ENCODE measurements at places on chromosomes 4 and X.
A peak's percentile ranks its signal among the peaks of the same experiment; 100 is the strongest.

DNA sequence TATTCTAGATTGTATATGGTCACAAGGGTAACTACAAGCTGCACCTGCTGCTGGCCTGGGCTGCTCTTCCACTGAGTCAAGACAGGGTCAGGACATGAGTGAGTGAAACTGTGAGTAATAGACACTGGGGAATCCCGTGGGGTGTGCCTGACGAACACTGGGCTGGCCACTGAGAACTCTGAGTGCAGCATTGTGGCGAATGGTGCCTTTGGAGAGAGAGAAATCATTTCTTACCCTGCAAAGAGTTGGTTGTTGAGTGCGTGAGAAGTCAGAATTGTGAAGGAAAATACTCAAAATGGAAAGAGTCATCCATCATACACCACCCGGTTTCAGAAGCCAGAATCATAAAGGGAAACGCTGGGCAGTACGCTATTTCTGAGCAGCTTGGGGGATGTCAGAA is 43.1 kb upstream of the LSM6 start:
- DNase-seq = no peak

GRCh38 chr4:129328162-129328561 is 232.2 kb downstream of the C4orf33 start:
- no peak for DNase-seq

- DNase-seq = no peak
These were observed 501.0 kb downstream of the PPARGC1A start for GRCh38 chr4:23388699-23389395.

GRCh38 chr4:68272380-68272779 is 26.9 kb upstream of the TMPRSS11B start:
- no peak for DNase-seq

GRCh38 chr4:124123181-124123580 is 589.4 kb downstream of the ANKRD50 start:
- DNase-seq = no peak

- DNase-seq = no peak
These were observed 6.4 kb downstream of the SYP start for GRCh38 chrX:49193542-49193964.

DNA sequence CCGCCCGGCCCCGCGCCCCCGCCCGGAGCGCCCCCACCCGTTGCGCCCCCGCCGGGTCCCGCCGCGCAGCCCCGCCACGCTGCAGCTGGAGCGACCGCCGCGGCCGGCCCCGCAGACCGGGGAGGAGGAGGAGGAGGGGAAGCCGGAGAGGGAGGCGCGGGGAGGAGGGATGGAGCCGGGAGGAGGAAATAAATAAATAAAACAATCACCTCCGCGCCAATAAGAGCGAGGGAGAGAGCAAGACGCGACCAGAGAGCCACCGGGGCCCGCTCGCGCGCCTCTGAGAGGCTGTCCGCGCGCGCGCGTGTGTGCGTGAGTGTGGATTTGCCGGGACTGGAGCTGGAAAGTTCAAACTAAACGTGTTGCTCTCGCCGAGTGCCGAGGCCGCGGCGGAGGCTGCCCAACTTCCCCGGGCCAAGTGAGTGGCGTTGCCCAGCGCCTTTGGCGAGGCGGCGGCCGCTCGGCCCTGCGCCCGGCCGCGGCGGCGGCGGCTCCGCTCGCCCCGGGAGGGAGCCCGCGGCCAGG is 2184.4 kb upstream of the TENM3 start:
- no peak for DNase-seq

GRCh38 chr4:65617416-65617815 is 52.9 kb downstream of the EPHA5 start:
- DNase-seq = no peak

DNA sequence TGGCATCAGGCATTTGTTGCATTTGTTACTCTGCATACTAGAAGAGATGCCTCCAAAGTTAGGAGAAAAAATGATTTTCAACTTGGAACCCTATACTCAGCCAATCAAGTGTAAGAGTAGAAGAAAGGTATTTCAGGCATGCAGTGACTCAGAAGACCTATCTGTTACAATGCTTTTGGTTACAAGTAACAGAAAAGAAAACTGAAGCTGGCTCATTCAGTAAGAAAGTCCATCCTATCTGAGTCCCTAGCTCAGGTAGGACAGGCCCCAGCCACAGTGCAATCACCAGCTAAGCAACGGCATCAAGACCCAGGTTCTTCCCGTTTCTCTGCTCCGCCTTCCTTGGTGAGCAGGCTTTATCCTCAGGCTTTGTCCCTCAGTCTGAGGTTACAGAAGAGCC is 23.3 kb downstream of the MECP2 start:
- no peak for DNase-seq

- no peak for DNase-seq
These were observed 55.3 kb upstream of the CXorf51B start for GRCh38 chrX:146754268-146754667.

GRCh38 chr4:37827030-37827685 is 672 bp downstream of the PGM2 start:
- DNase-seq = no peak

- no peak for DNase-seq
These were observed 33.1 kb downstream of the TET2 start for GRCh38 chr4:105179539-105180401.

GRCh38 chrX:111336141-111336540 is 65.9 kb upstream of the CAPN6 start:
- DNase-seq = no peak

DNA sequence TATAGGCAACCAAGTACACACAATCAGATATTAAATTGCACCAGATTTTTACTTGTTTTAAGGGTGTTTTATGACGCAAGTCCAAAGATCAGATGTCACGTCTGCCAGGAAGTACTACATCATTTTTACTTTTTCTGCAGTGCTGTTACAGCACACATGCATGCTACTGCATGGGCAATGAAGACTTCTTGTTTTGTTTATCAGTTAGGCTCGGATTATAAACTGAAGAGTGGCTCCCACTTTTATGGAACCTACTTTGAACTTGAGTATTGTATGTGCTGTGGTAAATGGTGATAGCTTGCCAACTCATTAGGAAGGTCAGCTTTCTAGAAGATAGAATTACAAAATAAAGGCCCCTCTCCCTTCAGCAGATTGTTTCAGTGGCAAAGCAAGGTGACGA is 131.6 kb downstream of the CEP135 start:
- no peak for DNase-seq

DNA sequence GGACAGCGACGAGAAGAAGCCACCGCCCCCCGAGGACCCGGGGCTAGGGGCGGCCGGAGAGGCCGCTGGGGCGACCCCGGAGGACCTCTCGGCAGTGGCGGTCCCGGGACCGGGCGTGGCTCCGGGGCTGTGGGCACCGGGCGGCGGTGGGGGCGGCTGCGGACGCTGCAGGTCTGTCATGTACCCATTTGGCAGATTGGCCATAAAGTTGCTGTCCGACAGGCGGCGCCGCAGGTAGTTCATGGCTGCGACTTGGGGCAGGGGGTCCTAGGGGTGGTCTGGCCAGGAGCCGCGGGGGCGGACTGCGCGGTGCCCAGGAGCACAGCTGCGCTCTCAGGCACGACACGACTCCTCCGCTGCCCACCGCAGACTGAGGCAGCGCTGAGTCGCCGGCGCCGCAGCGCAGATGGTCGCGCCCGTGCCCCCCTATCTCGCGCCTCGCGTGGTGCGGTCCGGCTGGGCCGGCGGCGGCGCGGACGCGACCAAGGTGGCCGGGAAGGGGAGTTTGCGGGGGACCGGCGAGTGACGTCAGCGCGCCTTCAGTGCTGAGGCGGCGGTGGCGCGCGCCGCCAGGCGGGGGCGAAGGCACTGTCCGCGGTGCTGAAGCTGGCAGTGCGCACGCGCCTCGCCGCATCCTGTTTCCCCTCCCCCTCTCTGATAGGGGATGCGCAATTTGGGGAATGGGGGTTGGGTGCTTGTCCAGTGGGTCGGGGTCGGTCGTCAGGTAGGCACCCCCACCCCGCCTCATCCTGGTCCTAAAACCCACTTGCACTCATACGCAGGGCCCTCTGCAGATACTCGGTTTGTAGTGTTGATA is at the start of gene SYN1:
Gene SYN1 (minus strand): TSS at position 372 of the 817 bp plus-strand sequence. CDS start 129 bp downstream, at position 243.
- peak; percentile 86 for DNase-seq

Data from left cardiac atrium (tissue), 4 donors.